T-cell (primary cell): ENCODE measurements at places on chromosomes 6 and 20.
A peak's percentile ranks its signal among the peaks of the same experiment; 100 is the strongest.

DNA sequence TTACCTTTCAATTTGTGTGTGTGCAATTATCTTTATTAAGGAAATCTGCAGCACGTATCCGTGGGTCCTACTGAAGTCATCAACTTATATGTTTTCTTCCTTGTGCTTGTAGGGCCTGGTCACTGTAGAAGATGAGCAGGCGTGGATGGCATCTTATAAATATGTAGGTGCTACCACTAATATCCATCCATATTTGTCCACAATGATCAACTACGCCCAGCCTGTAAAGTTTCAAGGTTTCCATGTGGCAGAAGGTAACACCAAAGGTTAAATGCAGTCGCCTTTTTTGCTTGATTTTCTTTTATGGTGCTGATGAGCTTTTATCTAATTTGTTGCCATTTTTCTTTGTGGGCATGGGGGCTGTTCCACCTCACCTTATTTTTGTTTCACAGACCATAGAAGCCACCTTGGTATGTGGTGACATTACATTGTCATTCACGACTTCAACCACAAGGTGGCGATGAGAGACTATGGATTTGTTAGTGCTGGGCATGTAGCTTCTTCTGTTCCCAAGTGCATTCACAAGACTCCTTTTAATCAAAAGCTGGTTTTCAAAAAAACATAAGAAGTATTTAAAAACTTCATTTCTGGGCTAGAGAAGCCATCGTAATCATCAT is 106.5 kb upstream of the LAMP5 start:
- DNase-seq, result no peak

- no peak for DNase-seq
Measured at GRCh38 chr20:530321-530720, 13.3 kb downstream of the CSNK2A1 start.

DNA sequence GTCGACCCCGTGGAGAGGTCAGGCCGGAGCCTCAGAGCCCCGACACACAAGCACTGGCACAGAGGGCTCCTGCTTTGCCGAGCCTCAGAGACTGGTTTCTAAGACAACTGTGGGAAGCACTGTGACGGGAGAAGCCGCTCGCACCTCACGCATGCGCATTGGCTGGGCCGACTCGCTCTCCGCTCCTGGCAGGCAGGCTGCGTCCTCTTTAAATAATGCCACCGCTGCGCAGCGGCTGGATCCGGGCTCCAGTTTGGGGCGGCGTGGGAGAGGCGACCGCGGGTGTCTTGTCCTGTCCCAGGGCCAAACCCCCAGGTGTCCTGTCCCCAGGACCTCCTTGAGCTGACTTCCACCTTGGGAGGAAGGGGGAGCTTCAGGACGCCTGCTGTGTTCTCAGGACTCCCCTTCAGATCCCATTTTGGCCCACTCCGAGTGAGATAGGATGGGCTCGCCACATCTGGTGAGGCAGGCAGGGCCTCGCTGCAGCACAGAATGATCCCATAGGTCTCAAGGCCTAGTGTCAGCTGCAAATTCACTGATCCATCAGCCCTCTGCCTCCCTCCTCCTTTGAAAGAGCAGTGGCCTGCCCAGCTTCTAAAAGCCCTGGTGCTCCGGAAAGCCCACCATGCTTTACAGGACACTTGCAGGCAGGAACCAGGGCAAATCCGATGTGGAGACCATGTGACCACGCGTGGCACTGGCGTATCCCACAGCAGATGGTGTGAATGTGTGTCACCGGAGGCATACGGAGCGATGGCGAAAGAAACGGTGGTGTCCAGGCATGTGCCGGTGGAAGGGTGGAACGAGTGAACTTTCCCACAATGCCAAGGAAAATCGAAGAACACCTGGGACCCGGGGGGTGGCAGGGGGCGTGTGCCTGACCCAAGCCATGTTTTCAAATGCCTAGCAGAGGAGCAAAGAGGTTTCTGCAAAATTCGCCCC is 169.3 kb upstream of the ZNF337 start:
- peak; percentile 62 for DNase-seq

GRCh38 chr20:20890751-20891150 is 178.3 kb upstream of the RALGAPA2 start:
- no peak for DNase-seq

DNA sequence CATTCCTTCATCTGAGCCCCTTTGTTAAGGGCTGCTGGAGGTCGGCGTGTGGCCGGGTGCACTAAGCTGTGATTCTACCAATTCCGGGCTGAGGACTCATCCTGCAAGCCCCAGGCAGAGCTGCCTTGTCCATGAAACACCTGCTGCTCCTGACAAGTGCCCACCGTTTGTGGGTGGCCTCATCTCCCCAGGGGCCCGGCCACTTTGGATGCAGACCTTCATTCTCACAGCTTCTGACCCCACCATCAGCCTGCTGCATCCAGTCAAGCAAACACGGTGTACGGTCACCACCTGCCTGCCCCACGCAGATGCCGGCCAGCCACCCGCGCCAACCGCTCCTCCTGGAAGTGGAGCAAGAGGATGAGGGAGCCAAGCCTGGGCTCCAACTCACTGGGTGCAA is 382.7 kb downstream of the THBS2 start:
- no peak for DNase-seq

DNA sequence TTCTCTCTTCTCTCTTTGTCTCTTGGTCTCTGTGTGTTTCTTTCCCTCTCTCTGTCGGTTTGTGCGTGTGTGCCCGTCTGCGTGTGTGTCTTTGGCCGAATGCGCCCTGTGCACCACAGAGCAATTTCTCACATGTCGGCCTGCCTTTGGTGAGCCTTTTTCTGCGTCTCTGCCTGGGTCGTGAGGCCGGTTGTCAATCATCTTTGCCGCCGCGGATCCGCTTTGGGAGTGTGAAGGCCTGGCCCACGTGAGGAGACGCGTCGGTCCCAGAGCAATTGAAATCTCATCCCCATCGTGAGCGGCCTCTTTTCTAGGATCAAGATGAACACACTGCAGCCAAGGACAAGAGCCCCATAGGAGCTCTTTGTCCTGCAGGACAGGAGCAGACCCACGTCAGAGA is 580.7 kb upstream of the ZNF337 start:
- no peak for DNase-seq

DNA sequence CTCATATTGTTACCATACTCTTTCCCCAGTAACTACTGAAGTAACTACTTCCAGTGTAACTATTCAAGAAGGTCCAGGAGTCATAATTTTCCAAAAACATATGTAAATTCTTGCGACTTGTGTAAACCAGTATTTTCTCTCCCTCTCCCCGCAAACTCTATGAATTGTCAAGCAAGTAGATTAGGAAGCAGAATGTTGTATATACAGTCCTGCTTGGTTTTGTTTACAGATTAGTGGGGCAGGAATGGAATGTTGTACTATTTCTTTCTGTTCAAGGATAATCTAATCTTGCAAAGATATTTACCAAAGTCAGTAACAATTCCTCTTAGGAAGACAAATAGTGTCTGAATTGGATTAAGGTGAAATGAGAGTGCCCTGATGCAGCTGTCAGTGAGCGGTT is 234.9 kb upstream of the PLN start:
- DNase-seq, result no peak

DNA sequence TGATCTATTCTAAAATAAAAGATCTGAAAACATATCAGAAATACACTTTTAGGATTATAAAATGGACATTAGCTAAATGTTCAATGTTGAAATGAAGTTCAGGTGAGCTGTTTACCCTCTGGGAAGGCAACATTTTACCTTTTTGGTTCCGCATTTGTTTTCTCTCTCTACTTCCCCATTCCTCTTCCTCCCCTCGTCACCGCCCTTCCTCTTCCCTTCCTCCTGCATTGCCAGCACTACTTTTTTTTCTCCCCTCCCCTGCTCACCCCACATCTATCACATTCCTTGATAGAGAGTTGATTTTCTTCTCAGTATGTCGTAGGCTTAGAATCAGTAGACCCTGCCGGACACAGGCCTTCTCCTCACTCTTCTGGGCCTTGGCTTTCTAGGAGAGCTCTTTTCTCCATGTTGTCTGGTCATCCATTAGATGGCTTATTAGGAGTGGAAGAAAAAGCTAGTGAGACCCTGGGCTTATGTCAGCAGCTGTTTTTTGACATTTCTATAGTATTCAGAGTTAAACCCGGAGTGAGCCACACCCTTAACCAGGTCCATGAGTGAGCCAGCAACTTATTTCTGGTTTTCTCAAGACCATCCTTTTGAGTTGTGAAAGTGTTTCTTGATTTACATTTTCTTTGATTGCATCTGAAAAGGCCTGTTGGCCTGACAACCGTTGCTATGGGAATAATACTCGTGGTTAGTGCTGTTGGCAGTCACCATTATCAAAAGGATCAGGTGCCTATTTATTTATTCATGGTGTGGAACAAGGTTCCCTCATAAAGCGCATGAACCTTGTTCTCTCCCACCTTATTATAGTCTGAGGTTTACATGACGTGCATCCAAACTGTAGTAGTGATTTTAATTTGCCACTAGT is 90.9 kb downstream of the DTD1 start:
- no peak for DNase-seq

DNA sequence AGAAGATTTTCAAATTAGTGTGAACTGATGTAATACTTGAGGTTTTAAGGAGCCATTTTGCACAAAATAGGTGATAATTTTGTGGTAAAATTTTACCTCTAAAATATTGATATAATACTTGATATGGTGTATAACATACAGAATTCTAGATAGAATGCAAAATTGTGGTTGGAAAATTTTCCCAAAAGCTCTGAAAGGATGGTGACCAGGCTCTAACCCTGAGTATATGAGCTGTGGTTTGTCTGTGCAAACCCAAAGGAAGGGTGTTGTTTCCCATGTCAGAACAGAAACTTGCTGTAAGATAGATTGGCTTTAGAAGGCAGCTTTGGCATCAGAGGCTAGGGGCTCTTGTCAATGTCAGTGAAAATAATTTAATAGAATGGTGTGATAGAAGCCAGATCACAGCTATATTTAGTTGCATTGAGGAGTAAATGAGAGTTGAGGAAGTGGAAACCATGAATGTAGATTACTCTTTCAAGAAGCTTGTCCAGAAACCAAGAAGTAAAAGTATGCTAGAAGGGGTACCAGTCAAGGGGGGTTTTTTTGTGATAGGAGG is 257.7 kb downstream of the FARS2 start:
- no peak for DNase-seq

GRCh38 chr6:31143148-31143547 is 4.3 kb upstream of the PSORS1C2 start:
- no peak for DNase-seq

- DNase-seq, result no peak
Measured at GRCh38 chr6:74657011-74657410, 548.8 kb downstream of the COL12A1 start.

- DNase-seq, result no peak
Measured at GRCh38 chr20:63565699-63566335, 8.2 kb downstream of the HELZ2 start.

- DNase-seq, result no peak
Measured at GRCh38 chr20:11380283-11380682, 537.4 kb upstream of the BTBD3 start.

- DNase-seq, result no peak
Measured at GRCh38 chr6:65055545-65055944, 651.5 kb downstream of the EYS start.

- no peak for DNase-seq
Measured at GRCh38 chr6:167679790-167680604, 146.7 kb upstream of the AFDN start.

GRCh38 chr6:17432356-17432755 is 39.0 kb downstream of the CAP2 start:
- DNase-seq, result no peak

DNA sequence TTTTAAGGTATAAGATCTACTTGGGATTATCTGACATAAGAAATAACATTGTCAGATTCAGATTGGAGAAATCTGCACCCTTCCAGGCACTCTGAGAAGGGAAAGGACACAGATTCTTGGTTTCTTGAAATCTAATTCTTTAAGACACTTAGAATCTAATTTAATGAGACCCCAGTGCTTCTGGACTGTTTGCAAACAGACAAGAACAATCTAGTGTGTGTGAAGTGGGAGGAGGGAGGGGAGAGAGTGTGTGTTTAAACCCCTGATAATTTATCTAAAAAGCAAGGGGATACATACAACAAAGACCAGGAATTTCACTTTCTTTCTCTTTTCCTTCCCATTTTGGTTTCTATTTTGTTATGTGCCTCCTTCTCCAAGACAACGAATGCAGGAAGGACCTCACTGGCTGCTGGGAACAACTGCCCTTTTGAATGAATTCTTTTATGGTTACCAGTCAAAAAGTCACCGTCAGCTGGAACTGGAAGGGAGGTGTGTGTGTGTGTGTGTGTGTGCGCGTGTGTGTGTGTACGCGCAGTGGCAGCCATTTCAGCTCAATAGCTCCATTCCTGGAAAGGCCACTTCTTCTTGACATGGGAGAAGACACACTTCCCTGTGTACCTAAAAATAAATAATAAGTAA is 129.4 kb downstream of the BCAS1 start:
- no peak for DNase-seq

DNA sequence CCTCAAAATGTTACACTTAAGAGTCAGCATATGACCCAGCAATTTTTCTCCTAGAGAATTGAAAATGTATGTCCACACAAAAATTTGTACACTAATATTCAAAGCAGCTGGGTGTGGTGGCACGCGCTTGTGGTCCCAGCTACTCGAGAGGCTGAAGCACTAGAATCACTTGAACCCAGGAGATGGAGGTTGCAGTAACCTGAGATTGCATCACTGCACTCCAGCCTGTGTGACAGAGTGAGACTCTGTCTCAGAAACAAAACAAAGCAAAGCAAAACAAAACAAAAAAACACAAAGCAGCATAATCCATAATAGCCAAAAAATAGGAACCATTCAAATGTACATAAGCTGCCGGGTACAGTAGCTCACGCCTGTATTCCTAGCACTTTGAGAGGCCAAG is 1.6 kb upstream of the RPF2 start:
- no peak for DNase-seq

- no peak for DNase-seq
Measured at GRCh38 chr6:79180052-79180451, 54.4 kb downstream of the HMGN3 start.

DNA sequence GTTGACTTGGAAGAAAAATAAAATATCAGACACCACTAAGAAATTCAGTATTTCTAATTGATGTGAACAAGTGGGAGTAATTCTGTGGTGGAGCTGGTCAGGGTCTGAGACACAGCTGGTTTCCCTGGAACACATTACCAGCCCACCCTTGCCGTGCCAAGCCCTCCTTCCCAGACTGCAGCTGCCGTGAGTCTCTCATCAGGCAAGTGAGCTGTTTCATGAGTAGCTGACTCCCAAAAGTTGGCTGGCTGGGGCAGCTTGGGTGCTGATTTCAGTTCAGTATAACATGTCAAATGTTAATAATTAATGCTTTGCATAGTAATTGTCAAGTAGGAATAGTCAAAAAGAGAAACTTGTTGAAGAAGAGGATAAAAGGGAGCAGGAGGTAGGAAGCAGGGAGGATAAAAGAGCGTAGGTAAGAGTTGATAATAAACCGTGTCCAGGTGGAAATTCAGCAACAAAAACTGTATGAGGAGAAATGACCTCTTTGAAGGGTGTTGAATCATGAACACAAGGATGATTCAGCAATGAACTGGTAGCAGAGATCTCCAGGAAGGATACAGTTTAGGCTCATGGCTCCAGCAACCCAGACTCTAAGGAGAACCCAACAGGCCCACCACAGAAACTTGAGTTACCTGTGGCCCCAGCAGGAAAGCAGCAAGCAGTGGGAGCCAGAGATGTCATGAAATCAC is 110.9 kb upstream of the SSTR4 start:
- DNase-seq, result no peak
